ENCODE measurements at places on chromosomes 7 and 10.

- no peak for DNase-seq
Observed at GRCh38 chr10:98258683-98259454, 9.1 kb downstream of the LOXL4 start.

GRCh38 chr10:129021594-129022304 lies 445.3 kb upstream of the MGMT start:
- DNase-seq, result no peak

- DNase-seq, result no peak
Observed at GRCh38 chr7:47807756-47808155, 140.5 kb downstream of the PKD1L1 start.

DNA sequence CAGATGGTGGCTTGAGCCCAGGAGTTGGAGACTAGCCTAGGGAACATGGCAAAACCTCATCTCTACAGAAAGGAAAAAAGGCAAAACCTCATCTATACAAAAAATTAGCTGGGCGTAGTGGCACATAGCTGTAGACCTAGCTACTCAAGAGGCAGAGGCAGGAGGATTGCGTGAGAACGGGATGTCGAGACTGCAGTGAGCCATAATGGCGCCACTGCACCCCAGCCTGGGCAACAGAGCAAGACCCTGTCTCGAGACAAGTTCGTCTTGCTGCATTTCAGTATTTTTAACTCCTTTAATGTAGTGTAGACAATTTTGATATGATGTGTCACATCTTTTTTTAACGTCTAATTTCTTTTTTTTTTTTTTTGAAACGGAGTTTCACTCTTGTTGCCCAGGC lies 31.4 kb upstream of the KMT2C start:
- no peak for DNase-seq

DNA sequence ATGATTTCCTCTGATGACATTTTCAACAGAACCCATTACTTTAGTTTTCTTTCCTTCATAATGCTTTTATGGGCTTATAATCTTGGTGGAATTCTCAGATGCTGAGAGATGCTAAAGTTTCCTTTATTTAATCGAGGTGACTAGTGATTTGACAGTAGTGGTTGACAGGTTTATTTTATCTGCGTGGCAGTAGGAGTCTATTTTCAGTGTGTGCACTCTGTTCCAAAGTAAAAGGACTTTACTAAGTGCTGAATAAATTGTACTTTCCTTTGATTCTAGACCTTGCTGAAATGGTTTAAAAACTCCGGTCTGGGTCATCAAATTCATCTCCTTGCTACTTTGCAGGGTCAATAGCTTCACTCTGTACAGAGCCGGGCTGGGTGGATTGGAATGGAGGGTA lies 900.3 kb downstream of the LRMDA start:
- no peak for DNase-seq

DNA sequence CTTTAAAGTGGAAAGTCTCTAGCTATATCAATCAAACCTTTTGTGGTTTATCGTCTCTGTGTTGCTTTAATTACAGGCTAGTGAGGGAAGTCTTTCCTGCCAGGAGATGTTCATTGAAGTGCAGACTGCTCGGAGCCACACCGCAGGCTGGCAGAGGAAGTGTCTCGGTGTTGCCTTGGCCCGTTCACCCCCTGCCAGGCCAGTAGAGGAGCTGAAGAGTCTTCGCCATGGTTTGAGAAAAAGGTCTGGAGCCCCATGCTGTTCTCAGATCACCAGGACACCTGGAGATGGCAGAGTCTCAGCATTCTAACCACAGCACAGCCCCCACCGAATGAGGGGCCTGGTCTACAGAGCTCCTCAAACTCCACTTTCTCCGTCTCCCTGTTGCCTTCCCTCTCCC lies 275.9 kb upstream of the PLPP4 start:
- no peak for DNase-seq

GRCh38 chr10:5370493-5371352 lies 6.0 kb downstream of the UCN3 start:
- DNase-seq, result no peak

- peak; percentile 87 for DNase-seq
Observed at GRCh38 chr10:101041252-101041761, 10.3 kb downstream of the SFXN3 start.

GRCh38 chr10:84876116-84876999 lies 548.0 kb downstream of the CCSER2 start:
- no peak for DNase-seq

DNA sequence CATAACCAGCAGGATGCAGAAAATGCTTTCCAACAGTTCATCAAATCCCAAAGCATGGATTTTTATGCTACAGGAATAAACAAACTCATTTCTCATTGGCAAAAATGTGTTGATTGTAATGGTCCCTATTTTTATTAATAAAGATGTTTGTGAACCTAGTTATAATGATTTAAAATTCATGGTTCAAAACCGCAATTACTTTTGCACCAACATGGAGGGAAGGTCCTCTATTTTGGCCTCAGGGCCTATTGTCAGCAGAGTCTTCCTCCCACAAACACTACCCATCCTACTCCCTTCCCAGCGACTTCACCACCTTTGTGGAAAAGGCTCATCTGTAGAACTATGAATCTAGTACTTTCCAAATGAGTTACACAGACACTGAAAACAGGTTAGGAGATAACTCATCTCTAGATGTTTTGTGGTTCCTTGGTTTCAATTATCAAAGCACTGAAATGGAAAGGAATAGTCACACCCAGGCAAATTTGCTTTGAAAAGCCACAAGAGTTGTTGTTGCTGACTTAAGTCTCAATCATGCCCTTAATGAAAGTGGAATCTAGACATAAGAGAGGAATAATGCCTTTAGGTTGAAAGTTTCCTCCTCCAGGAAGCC lies 59.4 kb upstream of the FRMD4A start:
- DNase-seq, result no peak

DNA sequence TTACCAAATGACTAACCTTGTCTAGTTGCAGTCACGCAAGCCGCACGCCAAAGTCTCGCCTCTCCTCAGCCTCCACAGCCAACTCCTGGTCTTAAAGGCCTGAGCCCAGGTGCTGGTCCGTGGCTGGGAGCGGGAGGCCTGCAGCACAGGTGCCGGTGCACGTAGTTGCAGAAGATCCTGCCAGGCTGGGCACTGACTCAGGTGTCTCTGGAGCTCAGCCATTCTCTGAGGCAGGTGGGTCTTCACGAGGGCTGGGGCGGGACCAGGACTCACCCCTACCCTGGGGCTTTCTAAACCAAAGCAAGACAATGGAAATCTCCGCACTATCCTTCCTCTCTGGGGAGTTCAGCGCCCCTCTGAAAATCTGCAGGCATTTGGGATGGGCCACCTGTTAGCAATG lies 216.4 kb downstream of the MLLT10 start:
- no peak for DNase-seq

- DNase-seq, result no peak
Observed at GRCh38 chr10:18439601-18440000, 211.8 kb downstream of the NSUN6 start.

DNA sequence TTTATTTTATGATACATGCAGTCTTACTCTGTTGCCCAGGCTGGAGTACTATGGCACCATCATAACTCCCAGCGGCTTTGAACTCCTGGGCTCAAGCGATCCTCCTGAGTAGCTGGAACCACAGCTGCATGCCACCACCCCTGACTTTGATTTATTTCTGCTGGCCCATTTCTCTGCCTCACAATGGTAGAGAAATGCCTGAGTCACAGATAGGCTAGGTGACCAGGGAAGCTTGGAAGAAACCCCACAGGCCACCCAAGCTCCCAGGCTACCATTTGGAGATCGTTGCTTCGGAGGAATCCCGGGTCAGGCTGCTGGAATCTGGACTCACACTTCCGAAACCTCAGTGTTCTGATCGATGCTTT lies 17.4 kb upstream of the BAIAP2L1 start:
- peak; percentile 10 for DNase-seq

DNA sequence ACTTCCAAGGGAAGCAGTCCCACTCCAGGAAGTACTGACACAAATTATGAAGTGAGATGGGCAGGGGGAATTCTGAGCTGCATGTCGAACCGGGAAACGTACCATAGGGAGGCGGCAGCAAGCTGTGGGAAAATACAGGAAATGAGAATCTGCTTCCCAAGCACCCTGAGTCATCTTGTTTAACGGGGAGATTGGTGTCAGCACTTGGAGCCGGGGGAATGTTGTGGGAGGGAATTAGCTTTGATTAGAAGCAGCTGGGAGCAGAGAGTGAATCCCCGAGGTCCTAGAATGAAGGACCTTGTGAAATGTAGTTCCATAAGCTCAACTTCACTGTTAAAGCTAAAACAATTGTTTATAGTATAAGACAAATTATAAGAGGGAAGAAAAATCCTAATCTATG lies 141.4 kb upstream of the PRKCQ start:
- DNase-seq, result peak; percentile 89

- DNase-seq, result peak; percentile 58
Observed at GRCh38 chr7:32511791-32512190, 16.5 kb downstream of the AVL9 start.

DNA sequence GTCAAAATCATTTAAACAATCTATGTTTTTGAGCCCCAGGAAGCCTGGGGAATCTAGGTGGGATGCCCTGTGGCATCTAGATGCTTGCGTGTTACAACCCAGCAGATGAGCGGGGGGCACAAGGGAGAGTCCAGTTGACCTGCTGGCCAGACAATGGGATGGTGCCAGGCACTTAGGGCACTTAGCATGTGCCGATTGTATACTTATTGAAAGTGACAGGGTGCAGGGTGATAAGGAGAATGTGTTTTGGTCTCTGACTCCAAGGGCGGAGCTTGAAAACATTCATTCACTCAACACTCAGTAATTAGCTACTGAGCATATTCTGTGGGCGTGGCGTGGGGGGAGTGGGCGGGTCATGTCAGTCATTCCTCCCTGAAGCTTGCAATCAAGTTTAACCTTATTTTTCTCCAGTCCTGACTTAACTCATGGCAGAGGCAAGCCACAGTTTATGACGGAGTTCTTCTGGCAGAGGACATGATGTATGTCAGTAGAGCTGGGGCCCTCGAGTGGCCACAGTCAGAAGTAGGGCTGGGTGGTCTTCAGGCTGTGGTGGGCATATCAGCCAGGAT lies 115.1 kb downstream of the PRKCQ start:
- DNase-seq, result peak; percentile 14

DNA sequence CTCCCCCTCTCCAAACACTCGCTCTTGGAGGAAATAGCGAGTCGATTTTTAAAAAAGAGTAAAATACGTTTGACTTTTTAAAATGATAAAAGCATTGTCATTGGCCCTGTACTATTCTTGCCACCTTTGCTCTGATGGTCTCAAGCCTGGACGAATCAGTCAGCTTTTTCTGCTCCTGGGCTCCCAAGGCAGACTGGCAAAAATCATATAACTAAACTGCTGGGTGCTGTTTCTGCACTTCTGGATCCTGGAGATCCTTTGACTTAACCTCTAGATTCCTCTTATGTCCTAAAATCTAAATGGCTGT lies 1.8 kb downstream of the TPST1 start:
- no peak for DNase-seq

- DNase-seq, result peak; percentile 94
Observed at GRCh38 chr10:8600192-8600591, 545.7 kb downstream of the GATA3 start.

DNA sequence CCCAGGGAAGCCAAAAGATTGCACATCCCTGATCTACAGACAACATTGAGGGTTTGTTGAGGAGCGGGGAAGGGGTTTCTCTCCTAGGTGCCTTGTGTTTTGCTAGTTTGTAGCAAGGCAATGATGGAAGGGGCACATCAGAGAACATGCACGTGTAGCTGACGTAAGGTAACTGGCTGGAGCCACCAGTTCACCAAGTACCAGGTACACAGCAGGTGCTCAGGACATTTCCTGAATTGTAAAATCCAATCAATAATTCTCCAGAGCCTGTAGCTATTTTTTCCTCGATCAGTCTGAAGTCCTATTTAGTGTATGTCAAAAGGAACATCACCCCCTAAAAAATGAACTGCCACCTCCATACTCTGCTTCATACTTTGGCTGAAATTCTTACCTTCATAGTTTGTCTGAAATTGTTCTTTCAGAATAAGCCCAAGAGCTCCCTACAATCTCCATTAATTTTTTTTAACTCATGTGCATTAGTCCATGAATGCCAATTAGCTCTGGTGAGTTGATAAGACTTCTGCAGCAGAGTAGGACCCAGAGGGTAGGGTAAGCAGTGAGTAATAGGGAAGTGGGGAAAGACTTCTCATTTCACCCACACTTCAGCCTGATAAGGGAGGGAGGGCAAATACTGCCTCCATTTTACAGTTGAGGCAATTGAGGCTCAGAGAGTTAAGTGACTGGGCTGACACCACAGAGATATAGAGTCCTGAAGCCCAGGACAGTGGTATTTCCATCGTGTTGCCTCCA lies 36.0 kb upstream of the SLC26A3 start:
- no peak for DNase-seq

- no peak for DNase-seq
Observed at GRCh38 chr7:41346878-41347277, 356.0 kb downstream of the INHBA start.

DNA sequence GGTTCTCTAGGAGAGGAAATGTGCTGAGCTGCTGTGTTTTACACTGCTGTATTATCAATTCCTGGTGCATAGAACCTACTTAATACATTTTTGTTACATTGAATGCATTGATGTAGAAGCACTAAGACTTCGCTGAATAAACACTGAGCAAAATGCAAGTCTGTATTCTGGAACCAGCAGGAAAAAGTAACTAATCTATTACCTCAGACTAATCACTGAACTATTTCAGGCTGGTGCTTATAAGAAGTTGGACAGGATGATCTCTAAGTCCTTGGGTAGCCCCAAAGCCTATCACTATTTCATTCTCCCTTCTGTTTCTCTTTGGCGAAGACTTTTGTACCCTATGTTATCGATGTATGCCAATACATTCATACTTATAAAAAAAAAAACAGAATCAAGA lies 87.2 kb upstream of the LRRTM3 start:
- DNase-seq, result no peak

DNA sequence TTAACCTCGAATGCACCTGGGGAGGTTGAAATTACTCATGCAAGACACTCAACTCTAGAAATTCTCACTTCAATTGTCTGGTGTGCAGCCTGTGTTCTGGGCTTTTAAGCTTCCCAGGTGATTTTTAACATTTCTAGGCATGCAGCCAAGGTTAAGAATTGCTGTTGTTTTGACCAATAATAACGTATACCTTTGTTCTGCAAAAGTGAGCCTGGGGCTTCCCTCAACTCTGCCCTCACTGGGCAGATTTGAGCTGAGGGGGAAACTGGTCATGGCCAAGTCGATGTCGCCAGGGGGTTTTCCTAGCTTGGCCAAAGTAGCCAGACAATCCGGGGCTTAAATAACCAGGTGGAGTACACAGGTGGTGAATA lies 568 bp downstream of the PRSS2 start:
- no peak for DNase-seq

GRCh38 chr7:114925434-114925833 lies 3.5 kb downstream of the MDFIC start:
- no peak for DNase-seq

GRCh38 chr10:100782461-100783244 lies 37.3 kb downstream of the PAX2 start:
- DNase-seq, result no peak

DNA sequence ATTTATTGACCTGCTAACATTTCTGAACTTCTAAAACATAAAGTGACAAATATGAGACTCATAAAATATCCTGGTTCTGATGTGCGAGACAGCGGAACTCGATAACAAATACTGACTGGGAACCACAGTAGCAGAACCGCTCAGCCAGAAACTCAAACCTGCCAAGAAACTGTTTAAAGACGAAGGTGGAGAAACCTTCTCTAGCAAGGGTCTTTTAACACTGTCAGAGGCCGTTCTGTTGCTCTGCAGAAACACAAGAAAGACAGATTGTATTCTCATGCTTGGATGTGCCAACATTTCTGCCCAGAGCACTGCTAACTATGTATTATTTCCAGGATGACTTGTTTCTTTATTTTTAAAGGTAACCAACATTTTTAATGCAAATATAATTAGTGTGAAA lies 514.8 kb upstream of the ADARB2 start:
- no peak for DNase-seq

- peak; percentile 51 for DNase-seq
Observed at GRCh38 chr7:151818674-151819519, 58.0 kb downstream of the PRKAG2 start.
